ENCODE measurements at places on chromosomes 1 and 21.

GRCh38 chr1:184866991-184867788, 107.1 kb downstream of the NIBAN1 start:
- no peak for DNase-seq

GRCh38 chr1:58406301-58407071, 140.0 kb downstream of the OMA1 start:
- DNase-seq = no peak

- DNase-seq = peak; percentile 34
Measured at GRCh38 chr1:32972814-32973428, 8.3 kb upstream of the RNF19B start.

GRCh38 chr1:109488201-109488600, 4.5 kb downstream of the ATXN7L2 start:
- no peak for DNase-seq

DNA sequence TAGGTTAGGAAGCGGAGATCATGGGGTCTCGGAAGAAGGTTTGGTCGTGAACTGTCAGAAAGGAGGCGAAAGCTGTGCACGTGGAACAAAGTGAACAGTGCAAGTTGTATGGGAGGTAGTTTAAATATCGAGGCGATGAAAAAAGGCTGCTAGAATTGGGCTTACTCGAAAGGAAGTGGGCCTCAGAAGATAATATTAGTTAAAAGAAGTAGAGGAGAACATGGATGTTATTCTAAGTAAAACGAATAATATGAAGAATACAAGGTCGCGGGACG, 571 bp downstream of the WDR3 start:
- DNase-seq = no peak

- no peak for DNase-seq
Measured at GRCh38 chr1:74592580-74593355, 80.4 kb upstream of the LRRC53 start.

DNA sequence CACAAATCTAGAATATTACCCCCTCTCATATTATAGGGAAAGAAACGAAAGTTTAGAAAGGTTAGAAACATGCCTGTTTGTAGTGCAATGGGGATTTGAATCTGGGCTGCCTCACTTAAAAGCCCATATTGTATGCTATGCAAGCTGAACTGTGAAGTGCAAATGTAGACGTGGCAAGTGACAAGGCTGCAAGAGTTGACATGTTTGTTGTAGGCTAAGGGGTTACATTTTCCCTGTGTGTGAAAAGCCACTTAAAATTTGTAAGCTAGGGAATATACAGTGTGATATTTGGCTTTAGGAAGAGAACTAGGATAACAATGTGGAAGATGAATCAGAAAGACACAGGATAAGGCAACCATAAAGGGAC, 29.0 kb downstream of the WDR26 start:
- DNase-seq = no peak

DNA sequence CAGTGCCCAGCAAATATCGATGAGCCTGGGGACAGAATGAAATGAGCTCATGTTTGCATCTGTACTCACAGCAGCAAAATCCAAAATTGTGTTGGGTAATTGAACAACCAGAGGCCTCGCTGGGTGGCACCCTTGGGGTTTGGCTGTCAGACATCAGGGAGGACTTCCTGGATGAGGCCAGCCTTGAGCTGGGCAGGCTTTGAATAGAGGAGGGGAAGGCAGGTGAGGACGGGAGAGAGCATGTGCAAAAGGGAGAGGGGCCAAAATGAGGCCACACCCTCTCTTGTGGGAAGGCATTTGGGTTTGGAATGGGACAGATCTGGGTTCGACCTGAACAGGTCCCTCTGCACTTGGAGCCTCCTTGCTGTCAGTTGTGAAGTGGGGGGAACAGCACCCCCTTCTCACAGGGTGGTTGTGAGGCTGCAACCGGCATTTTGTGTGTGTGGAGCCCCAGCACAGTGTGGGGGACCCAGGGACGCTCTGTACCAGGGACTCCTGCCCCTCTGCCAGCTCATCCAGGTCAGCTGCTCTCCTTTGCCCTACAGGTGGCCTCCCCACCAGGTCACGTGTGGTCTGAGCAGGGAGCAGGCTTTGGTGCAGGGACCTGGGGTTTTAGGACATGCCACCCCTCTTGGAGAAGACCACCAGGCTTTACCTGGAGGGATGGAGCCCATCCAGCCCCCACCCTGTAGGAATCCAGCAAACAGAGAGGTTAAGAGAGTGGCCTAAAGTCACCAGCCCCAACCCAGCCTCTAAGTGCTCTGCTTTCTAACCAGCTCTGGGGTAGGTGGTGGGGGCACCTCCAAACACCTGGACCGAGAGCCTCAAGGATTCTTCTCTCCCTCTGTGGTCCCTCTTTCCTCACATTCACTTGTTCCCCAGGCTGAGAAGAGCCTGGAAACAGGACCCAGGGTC, 521.8 kb downstream of the PTPRU start:
- DNase-seq = no peak

DNA sequence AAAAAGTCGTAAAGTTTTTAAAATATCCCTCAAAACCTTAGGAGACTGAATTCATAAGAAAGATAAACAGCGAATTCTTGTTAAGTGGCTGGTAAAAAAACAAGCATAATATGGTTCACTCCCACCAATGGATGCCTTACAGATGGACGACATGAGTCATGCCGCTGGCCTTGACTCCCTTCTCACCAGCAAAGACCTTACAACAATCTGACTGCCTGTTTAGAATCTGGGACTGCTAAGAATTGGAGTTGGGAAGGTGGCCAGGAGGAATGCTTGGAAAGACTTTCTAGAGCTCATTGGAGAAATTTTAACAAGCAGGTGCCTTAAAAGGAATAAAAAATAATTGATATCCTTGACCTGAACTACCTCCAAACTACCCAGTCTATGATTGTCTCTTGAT, 206.9 kb upstream of the FMN2 start:
- DNase-seq = no peak

DNA sequence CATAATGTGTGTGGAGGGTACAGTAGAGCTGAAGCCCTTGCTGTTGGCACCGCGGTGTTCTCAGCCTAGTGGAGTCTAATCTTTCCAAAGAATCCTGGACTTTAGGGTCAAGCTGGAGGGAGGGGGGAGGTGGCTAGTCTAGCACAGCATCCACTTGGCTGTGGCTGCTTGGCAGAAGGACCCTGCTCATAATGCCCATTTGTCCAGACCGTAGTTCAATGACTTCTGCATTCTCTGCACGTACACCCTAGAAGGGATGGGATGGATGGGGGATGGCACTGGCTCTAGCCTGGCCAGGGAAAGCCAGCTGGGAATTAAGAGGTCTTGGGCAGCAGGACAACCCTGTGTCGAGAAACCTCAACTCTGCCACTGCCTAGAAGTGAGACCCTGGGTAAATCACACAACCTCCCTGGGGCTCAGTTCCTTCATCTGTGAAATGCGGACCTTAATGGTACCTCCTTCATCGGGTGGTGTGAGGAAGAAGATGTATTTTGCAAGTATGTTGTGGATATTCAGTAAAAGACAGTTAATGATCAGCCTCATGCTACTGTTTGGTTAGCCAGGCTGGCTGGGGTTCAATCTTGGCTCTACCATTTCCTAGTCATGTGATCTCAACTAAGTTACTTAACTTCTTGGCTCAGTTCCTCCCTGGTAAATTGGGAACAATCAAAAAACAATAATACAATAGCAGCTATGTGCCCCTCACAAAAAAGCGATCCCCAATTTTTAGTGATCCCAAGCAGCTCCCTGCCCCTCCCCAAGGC, 27.2 kb upstream of the CLIC4 start:
- no peak for DNase-seq

DNA sequence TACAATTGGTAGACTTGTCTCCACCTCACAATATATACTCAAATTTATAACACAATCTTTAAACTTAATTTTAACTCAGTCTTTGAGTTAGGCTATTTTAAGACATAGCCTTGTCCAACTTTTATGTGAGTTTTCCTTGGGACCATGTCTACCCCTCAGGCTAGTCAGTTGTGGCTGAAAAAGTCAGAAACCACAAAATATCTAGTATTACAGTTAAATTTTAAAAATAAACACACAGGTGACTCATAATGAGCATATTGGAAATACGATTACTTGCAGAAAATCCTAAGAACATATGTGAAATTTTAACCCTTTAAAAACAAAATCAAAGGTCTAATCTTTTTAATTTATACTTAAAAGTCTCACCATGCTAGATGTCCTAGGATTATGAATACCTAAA, 4.8 kb upstream of the ASB17 start:
- DNase-seq = no peak

DNA sequence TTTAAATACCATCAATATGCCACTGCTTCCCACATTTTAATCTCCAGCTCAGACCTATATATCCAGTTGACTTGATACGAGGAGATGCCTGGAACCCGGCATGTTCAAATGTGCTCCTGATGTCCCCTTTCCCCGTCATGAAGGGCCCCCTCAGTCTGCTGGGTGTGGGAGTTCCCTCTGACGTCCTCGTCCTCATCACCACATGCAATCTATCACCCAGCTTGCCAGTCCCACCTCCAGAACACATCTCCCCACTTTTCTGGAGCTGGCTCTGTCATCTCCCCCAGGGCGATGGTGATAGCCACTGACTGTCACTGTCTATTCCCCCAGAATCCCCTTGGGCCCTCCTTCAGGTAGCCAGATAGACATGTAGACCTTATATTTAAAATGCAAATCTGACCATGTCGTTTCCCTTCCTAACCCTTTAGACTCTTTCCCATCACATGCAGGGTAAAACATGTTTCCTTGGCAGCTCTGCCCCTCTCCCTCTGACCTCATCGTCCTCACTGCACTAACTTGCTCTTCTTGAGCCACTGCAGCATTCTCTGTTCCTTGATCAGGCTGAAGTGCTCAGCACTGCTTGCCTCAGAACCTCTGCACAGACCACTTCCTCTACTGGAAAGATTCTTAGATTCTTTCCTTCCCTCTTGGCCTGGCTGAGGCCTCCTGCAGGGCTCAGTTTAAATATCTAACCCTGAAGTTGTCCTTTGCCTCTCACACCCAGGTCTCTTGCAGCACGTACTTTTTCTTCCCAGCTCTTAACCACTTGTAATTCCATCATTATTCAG, 7.4 kb downstream of the AZIN2 start:
- no peak for DNase-seq

DNA sequence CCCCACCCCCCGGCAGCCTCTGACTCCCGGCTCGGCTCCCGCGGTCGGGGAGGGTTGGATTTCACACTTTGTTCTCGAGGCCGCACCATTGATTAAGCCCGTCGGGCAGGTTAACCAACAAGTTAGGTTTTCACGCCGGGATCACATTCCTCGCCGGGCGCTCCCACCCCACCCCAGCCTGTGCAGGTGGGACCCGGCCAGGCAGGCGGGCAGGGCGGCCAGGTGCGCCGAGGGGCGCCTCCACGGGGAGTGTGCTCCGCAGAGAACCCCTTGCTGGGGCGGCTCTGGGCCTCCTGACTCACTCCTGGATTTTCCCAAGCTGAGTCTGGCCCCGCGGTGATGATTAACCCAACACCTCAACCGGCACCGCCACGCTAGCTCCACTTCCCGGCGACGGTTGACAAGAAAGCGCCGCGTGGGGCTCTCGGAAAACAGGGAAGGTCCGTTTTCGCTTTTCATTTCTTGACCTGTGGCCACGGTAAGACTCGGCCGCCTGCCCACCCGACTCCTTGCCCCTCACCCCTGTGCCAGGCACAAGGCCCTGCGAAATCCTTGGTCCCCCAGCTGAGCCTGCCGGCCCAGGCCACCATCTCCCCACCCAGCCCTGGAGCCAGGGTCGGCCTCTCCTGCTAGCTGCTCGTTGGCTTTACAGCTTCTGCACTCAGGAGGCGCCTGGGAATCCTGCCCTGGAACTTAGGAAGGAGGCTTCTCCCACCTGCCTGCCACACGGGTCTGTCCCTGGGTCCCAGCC, 8.8 kb upstream of the TTLL10 start:
- no peak for DNase-seq

GRCh38 chr1:99814373-99814900, 35.7 kb upstream of the AGL start:
- DNase-seq = no peak

- DNase-seq = no peak
Measured at GRCh38 chr1:2330519-2331199, 60.7 kb downstream of the MORN1 start.

DNA sequence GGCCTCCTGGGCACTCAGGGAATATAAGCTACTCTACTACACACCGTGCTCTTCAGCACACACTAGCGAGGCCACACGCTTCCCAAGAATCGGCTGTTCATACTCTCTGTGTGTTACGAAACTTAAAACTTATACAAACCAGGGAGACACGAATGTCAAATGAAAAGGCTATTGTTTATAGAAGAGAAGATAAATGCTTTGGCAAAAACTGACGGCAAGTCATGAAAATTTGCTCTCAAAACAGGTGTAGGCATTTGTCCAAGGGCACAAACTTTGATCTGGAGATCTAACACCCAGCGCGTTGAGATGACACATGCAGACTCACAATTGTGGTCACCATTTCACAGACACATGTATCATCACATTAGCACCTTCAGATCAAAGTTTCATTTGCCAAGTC, 46.1 kb downstream of the USP48 start:
- DNase-seq = no peak

- DNase-seq = peak; percentile 38
Measured at GRCh38 chr21:17987382-17988101, 168.4 kb upstream of the C21orf91 start.

DNA sequence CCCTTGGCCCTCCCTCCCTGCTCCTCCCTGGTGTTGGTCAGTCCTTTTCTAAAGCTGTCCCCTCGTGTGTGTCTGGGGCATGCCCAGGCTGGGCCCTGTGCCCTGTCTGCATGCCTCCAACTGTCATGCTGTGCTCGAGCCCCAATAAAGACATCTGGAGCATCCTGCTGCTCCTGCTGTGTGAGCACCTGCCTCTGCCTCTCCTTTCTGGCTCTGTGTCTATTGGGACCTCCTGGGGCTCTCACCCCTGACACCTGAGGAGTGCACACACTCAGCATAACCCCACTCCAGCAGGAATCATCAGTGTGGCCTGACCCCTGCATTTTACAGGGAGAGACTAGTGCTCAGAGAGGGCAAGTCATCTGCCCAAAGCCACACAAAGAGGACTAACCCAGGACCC, 23.7 kb downstream of the KCNC4 start:
- no peak for DNase-seq

DNA sequence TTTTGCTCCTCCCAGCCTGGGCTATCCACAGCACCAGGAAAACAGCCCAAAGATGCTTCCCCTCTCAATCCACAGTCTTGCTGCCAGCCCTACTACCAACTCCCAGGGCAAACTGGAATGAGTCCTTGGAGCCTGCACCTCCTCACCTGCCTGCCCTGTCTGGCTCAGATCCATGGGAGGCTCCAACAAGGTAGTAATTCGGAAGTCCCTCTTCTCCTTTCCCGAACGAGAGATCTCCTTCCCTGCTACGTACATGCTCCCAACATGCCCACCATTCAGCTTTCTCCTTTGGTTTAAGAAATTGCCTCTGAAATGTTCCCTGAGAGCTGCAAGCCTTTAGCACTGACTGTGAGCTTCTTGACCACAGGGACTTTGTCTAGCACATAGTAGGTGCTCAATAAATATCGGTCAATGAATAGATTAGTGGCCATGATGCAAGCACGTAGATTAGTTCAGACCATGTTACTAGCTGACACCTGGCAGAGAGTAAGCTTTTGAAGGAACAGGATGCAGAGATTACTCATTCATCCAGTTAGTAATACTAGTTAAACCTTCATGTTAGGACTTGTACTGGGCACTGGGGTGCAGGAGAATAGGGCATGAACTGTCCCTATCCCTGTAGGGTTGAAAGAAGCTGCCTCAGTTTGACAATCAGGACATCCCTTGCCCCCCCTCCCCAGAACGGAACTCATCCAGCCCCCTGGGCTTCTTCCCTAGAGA, 80.1 kb downstream of the DISP3 start:
- no peak for DNase-seq

Data from NCI-H1436 (cell line).